ENCODE measurements at places on chromosomes 1 and 21.

GRCh38 chr1:229272164-229273158 lies 1.6 kb downstream of the RAB4A start:
- DNase-seq, result no peak

- no peak for DNase-seq
Measured at GRCh38 chr1:76474922-76475321, 392.4 kb upstream of the ST6GALNAC5 start.

DNA sequence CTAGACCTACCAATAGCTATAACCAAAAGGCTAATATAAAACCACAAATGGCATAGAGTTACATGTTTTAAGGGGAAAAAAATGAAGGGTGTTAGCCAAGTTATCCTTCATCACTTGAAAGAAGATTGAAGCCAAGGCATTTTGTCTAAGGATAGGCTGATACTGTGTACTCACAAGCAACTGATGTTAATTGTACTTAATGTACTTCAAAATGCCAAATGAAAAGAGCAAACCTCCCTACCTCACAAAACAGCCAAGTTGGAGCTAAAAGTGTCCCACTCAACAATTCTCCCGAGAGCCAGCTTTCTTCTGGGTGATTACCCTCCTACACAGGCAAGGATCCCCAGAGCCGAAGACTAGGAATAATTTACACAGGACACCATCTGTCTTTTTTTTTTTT lies 4.4 kb upstream of the IGSF3 start:
- no peak for DNase-seq

DNA sequence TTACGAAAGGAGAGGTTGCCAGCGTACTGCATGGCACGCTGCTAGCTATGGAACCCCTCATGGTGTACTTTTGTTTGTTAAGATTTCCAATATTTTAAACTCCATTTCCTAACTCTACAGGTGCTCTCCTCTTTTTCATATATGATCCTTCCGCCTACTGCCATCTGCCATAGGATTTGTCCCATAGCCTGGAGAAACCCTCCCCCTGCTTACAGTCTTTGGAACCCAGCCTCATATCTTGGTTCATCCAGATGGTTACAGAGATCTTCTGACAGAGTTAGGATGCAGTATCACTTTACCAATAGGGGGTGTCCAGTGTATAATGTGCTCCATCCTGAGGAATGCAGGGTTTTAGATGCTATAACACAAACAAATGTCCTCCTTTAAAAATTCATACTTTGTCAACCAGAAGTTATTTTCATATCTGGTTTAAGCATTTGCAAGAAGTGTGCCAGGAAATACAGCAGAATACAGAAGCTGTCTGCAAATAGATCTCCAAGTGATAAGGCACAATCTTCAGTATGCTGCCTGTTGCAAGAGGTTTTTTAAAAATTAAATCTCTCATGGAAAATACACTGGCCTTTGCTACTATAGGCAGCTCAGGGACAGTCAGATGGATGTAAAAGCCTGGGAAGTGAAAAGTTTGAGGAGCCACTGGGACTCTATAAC lies 377.8 kb downstream of the KCNH1 start:
- DNase-seq, result no peak

DNA sequence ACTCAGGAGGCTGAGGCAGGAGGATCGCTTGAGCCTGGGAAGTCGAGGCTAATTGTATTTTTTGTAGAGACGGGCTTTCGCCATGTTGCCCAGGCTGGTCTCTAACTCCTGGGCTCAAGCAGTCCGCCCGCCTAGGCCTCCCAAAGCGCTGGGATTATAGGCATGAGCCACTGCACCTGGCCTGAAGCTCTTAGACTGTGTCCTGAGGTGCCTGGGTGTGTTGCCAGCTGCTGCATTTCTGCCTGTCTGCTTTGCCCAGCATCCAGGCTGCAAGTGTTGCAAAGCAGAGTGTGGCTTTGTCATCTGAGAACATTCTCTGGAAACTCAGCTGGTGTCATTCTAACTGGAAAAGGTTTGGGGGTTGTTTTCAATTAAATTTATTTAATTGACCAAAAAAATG lies 105.0 kb downstream of the HUNK start:
- no peak for DNase-seq

GRCh38 chr1:53373246-53373645 lies 45.4 kb upstream of the LRP8 start:
- no peak for DNase-seq

DNA sequence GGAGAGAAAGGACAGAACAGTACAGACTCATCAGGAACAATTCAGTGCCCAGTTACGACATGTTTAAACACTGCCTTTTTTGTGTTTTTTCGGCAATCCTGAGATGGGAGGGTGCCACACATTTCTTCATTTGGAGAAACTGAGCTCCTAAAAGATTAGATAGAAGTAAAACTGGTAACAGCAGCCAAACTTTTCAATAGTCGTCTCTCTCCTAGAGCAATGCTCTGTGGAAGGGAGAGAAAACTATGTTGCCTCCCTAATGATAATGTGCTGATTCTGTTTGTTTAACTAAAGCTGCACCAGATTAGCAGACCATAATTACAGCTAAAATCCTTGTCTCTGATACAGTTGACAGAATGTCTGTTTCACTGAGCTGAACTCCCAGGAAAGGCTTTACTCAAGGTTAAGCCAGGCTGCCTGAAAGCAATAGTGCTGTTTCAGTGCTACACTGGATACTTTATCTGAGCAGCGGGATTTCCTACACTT lies 76.2 kb upstream of the CXADR start:
- DNase-seq, result no peak

DNA sequence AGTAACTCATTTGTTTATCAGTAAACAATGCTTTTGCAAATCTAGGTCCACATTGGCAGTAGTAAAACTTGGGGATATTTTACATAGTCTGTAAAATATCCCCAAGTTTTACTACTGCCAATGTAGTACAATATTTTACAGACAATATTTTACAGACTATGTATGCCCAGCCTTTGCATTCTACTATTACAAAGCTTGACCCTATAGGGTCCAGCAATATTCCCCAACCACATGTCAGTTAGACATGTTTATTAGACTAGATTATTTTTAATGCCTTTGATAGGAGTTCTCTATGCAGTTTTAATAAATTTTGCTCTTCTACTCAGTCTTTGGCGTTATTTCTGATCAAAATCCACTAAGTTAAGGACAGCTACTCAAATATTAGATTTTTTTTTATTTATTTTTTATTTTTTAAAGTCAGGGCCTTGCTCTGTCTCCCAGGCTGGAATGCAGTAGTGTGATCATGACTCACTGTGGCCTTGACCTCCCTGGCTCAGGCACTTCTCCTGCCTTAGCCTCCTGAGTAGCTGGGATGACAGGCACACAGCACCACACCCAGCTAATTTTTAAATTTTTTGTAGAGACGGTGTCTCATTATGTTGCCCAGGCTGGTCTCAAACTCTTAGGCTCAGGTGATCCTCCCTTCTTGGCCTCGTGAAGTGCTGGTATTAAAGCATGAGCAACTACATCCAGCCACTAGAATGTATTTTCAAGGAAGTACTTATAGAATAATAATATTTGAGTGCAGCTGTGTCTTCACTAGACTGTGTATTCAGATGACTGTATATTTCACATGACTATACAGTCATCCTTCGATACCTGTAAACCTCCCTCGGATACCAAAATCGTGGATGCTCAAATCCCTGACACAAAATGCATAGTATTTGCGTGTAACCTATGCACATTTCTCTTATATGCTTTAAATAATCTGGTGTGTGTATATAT lies 19.8 kb downstream of the MIER1 start:
- no peak for DNase-seq

DNA sequence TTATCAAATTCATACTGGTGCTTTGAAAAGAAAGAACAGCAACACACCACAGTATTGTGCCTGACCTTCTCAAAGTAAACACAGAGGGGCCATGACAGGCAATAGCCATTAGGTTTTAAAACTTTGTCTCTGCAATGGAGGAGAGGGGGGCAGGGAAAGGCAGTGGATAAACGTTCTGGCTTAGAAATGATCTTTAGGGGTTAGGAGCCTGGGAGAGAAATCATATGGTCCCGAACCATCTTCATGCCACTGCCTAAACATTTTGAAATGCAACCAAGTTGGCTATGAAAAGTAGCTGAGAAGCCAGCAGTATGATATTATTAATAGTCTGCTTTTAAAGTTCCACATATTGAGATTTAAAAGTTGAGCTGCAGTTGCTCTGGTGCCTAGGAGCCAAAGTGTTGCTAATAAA lies 39.8 kb downstream of the PLPP3 start:
- DNase-seq, result no peak

DNA sequence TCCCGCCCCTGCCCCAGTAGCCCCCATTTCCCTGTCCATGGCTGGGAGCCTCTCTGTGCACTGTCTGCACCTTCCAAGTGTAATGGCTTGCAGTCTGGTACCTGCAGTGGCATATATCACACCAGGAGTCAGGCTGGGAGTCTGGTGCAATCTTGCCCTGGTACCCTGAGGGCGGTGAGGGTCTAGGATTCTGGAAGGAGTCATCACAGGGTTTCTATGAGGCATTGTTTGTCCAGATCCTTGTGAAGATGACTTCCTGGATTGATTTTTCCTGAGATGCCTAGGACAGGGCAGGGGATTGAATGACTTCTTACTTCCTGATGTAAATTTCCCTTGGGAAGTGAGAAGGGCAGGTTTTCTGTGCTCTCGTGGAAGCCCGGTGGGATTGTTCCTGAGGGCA lies 5.9 kb upstream of the PKP1 start:
- no peak for DNase-seq

GRCh38 chr1:19122668-19123067 lies 87.4 kb downstream of the UBR4 start:
- no peak for DNase-seq

GRCh38 chr1:244296003-244296402 lies 155.7 kb downstream of the ADSS2 start:
- DNase-seq, result no peak

GRCh38 chr1:205256951-205257625 lies 29.3 kb downstream of the TMCC2 start:
- no peak for DNase-seq

DNA sequence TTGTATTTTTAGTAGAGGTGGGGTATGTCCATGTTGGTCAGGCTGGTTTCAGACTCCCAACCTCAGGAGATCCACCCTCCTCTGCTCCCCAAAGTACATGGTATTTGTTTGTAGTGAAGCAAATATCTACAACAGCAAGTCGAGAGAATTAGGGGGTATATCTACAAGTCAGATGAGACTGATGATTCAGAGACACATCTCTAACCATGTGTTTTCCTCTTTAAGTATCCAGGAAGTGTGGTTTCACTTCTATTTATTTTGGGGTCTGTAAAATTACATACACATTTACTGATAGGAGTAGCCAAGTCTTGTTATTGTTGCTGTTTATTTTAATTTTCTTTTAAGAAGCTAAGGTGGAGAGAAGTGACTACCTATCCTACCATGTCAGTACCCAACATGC lies 44.9 kb downstream of the SGIP1 start:
- no peak for DNase-seq

DNA sequence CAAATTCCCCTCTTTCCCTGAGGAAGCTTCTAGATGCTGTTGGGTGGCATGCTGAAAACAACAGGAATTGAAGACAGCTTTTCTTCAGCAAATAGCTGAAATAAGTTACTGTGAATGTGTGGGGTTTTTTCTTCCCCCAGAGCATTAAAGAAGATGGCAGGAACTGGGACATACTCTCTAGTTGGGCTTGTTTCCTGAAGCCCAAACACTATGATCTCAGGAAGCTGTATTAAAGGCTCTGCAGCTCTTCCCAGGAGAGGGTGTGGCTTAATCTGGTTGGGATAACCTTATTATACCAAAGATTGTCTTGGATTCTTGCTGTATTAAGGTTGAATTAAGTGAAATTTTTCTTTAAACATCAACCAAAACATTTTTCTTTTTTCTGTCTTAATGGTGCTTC lies 64.9 kb upstream of the LMO4 start:
- DNase-seq, result no peak

DNA sequence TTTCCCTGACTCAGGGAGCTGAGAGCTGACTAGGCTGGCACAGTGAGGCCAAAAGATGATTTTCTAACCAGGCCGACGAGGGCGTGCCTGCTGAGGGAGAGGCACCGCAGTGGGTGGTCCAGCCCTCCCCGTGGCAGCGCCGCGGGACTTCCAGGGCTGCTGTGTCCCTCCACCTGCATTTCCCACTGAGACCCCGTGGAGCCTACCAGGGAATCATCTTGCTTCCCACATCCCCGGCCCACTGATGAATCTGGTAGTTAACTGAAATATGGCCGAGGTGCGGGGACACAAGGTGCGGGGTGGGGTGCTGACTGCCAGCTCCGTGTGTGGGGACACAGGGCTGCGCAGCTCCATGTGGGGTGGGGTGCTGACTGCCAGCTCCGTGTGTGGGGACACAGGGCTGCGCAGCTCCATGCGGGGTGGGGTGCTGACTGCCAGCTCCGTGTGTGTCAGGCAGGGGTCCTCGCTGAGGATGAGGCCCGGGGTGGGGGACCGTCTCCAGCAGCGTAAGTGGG lies 10.4 kb downstream of the WRAP73 start:
- no peak for DNase-seq

DNA sequence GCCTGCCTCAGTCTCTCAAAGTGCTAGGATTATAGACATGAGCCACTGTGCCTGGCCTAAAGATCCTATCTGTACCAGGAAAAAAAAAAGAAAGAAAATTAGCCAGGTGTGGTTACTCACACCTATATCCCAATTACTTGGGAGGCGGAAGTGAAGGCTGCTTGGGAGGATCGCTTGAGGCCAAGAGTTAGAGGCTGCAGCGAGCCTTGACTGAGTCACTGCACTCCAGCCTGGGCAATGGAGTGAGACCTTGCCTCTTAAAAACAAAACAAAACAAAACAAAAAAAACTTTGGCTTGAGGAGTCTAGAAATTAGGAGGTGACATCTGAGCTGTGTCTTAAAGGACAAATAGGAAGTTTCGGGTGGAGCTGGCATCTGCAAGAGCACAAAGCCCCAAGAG lies 38.7 kb upstream of the KIF26B start:
- no peak for DNase-seq

DNA sequence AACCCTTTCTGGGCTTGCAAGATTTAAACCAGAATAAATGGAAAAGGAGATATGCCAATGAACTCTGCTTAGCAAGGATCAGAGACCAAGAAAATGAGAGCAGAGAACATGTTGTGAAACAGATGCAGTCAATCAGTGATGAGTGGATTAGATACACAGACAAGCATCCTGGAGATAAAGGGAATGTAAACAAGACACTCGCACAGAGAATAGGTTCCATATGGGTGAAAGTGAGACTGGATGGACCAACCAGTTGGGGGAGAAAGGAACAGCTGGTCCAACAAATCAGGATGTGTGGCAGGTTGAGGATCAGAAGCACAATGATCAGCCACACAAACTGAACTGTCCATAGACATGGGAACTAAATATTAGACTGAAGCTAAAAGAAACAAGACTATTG lies 338.2 kb downstream of the ASTN1 start:
- no peak for DNase-seq

- DNase-seq, result no peak
Measured at GRCh38 chr1:3541936-3542335, 69.4 kb downstream of the MEGF6 start.

DNA sequence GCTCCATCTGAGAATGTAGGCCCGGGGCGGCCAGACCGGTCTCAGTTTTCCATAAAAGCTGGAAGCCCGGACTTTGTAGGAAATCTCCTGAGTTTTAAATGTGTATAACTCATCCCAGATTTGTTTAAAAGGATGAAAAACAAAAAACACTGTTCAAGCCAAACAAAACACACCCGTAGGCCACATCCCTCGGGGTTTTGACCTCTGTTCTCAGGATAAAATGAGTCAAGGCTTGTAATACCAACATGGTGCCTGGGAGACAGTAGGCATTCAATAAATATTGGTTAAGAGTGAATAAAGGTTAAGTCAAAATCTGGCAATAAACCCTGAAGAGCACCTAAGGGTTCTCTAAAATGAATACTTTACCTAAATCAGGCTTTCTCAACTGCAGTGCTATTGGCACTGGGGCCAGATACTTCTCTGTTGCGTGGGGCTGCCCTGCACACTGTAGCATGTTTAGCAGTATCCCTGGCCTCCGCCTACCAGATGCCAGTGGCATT lies 55.0 kb downstream of the KAZN start:
- DNase-seq, result no peak
